ENCODE measurements at places on chromosomes 6 and 20. TPM values are rescaled to one million over a fixed set of nuclear protein-coding genes. Genes with fewer than 3 reads are reported as not detected.

- no peak for DNase-seq
- H3K27me3 ChIP-seq: peaks cover under 1% of the 10 kb centered on the region
- peaks cover 13% of the 10 kb centered on the region for H3K36me3 ChIP-seq
- H3K27ac ChIP-seq: no peak overlapping the region
These were observed 12.4 kb downstream of the TRIM15 start for GRCh38 chr6:30175765-30176164.

GRCh38 chr6:6826961-6827360 lies 238.4 kb downstream of the LY86 start:
- peaks cover 2% of the 10 kb centered on the region for H3K27me3 ChIP-seq
- no peak overlapping the region for H3K27ac ChIP-seq
- H3K36me3 ChIP-seq: no peaks in the 10 kb centered on the region
- no peak overlapping the region for H3K4me3 ChIP-seq
- H3K4me1 ChIP-seq: no peaks in the 10 kb centered on the region

- H3K4me3 ChIP-seq: peak overlapping the region; percentile 58
- H3K27me3 ChIP-seq: peaks cover 7% of the 10 kb centered on the region
- H3K4me1 ChIP-seq: peaks cover 28% of the 10 kb centered on the region
- no peak overlapping the region for H3K27ac ChIP-seq
- no peak for DNase-seq
These were observed 1.8 kb downstream of the UQCC2 start for GRCh38 chr6:33709605-33710295.

DNA sequence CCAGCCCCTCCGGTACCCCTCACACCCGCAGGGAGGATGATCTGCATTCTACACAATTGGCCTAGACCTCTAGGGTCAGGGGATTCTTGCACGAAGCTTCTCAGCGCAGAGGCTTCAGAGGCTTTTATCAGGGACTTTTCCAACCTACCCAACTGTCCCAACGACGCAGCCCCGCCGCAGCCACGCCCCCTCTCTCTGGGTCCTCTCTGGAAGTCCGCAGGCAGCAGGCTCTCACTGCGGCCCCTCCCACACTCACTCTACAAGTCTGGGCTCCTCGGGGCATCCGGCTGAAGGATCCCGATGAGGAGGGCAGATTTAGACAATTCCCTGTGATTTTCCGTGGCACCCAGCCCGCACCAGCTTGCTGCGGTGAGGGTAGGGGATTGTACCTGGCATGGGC lies 227.7 kb upstream of the RNF24 start:
- no peak overlapping the region for H3K4me3 ChIP-seq
- no peaks in the 10 kb centered on the region for H3K4me1 ChIP-seq
- peaks cover 16% of the 10 kb centered on the region for H3K27me3 ChIP-seq
- H3K27ac ChIP-seq: no peak overlapping the region
- peak; percentile 38 for DNase-seq

CDSN gene
- total RNA-seq: not detected

PRKN gene
- total RNA-seq: 7.0 TPM
